ENCODE measurements at places on chromosomes 5 and 9.

DNA sequence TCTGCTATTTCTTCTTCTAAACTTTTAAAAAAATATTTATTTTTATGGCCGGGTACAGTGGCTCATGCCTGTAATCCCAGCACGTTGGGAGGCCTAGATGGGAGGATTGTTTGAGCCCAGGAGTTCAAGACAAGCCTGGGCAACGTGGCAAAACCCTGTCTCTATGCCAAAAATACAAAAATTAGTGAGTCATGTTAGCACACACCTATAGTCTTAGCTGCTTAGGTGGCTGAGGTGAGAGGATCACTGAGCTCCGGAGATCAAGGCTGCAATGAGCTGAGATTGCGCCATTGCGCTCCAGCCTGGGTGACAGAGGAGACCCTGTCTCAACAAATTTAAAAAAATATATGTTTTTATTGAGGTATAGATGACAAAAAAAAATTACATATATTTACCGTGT, 5.6 kb downstream of the AP3S1 start:
- no peak for DNase-seq

- DNase-seq, result no peak
Observed at GRCh38 chr9:14525856-14526255, 167.4 kb downstream of the ZDHHC21 start.

GRCh38 chr9:111597852-111598732, 1.4 kb downstream of the PTGR1 start:
- no peak for DNase-seq

DNA sequence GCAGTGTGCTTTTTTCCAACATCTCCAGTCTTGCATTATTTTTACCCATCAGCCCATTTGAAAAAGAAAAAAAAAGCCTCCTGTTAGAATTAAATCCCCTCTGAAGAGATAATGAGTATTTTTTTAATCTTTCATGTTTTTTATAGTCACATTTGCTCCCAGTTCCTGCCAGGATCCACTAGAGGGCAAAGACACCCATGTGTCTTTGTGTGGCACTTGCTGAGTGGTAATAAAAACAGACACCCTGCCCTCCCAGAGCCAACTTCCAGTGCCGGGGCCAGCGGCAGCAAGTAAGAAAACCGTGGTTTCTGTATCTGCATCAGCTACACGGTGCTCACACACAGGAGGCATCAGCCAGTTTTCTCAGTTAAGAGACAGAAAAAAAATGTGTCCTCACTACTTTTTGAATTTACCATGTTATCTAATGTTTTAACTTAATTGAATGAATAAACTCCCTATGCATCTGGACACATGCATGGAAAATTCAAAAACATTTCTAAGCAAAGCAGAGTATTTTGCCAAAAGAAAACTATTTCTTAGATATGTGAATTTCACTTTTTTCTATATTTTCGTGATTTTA, 70.2 kb upstream of the PLEKHG4B start:
- DNase-seq, result no peak

- no peak for DNase-seq
Observed at GRCh38 chr9:7489036-7489435, 310.5 kb downstream of the DMAC1 start.

- DNase-seq, result no peak
Observed at GRCh38 chr5:172885597-172886340, 51.7 kb downstream of the ERGIC1 start.

DNA sequence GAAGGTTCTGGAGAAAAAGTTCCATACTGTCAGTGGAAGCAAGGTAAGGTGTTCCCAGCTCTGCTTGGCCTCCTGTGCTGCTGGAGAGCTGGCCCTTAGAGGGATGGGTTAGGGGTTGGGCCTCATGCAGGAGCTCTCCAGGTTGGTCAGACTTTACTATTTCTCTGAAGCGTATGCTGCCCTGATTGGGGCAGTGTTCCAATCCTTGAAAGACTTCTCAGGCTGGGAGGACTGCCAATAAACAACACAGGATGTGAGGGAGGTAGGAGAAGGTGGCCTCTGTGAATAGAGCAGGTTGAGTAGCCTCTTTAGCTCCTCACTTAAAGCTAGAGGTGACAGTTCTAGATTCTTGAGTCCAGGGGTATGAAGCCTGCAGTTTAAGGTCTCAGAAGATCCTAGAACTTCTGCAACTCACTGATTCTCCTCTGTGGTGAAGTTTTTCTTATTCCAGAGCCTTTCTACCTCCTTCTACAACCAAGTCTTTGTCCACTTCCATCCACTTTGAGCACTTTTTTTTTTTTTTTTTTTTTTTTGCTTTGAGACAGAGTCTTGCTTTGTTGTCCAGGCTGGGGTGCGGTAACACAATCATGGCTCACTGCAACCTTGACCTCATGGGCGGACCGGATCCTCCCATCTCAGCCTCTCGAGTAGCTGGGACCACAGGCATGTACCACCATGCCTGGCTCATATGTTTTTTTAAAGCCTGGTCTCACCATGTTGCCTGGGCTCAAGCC, 3.0 kb downstream of the HNRNPAB start:
- no peak for DNase-seq

GRCh38 chr5:62909326-62909725, 330.7 kb downstream of the LRRC70 start:
- DNase-seq, result no peak

DNA sequence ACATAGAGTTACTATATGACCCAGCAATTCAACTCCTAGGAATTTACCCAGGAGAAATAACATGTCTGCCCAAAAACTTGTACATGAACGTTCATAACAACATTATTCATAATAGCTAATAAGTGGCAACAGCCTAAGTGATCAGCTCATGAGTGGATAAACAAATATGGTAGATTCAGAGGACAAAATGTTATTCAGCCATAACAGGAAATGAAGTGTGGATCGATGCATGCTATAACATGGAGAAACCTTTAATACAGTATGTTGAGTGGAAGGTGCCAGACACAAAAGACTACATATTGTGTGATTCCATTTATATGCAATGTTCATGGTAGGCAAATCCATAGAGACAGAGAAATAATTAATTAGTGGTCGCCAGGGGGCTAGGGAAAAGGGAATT, 22.3 kb upstream of the NR3C1 start:
- DNase-seq, result no peak

DNA sequence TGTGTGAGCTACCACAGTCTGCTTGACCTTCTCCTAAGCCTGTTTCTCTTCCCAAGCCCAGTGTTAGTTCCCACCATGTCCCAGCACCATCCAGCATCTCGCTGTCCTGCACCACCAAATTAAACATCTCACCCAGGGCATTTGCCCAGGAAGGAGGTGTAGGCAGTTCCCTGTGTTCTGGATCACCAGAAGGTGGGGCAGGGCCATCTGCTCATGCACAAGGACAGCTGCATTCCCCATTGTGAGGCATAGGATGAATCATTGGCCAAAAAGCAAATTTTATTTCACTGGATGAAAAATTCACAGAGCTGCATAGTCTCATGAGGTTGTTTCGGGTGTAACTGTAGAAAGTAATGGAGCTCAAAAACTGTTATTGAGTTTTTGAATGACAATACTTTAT, 89.5 kb upstream of the GRIA1 start:
- no peak for DNase-seq

DNA sequence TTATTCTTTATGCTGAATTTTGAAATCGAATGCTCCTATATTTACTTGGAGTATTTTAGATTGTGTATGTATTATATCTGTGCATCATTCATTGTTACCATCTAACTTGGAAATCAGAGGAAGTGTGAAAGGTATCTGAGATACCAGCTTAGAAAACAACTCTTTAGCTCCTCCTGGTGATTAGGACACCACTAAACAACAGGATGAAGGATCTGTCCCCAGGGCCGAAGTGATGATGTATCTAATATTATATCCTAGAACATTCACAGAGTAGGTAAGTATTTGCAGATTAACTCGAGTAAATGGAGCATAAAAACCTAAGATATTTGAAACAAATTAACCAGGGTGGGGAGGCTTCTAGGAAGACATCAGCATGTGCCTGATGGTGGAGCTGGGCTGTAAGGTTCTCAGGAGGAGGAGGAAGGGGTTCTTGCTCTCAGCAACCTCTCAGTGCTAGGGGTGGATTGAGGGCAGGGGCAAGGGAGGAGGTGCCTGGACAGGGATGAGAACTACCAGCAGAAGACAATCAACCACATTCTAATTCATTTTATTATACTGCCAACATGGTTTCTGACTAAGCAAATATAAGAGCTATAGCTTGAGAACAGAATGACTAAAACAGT, 2.6 kb upstream of the NFIL3 start:
- no peak for DNase-seq

- no peak for DNase-seq
Observed at GRCh38 chr5:97452646-97453045, 269.6 kb upstream of the RIOK2 start.

GRCh38 chr5:41143131-41143901, 70.0 kb downstream of the C6 start:
- no peak for DNase-seq

DNA sequence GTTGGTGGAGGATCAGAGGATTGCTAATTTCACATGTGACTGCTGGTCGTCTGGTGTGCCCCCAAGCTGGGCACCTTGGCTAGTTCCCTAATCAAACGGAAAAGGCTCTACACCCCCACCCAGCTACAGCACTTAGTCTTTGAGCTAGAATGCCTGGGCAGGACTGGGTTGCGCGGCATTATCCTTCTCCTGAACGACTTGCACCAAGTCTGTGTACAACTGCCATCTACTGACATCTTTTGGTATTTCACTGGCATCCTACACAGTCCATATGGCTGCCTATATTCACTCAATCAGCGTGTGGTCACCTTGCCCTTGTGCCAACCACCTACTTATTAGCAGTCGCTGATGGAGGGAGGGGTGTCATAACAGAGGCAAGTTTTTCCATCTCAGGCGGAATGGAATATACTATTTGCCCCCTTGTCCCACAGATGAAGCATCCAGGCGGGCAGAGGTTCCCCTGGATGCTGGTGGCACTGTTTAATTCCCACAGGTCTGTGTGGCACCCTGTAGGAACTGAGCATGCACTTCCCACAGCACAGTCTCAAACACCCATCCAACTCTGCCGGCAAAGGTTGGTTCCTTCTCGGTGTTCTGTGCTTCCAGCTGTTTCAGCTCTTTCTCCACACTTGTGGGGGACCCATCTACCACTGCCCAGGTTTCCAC, 150.1 kb downstream of the OSTF1 start:
- DNase-seq, result no peak

DNA sequence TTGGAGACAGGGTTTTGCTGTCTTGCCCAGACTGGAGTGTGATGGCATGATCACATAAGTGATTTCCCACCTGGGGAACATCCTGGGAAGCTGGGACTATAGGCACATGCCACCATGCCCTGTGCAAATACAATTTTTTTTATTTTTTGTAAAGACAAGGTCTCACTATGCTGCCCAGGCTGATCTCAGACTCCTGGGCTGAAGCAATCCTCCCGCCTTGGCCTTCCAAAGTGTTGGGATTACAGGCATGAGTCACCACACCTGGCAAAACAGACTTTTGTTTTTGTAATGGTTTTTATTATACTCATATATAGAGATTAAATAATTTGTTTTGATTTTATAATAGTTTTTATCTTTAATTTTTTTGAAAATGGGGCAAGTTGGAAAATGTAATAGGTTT, 14.7 kb downstream of the DNAJC25 start:
- no peak for DNase-seq

- DNase-seq, result no peak
Observed at GRCh38 chr9:104278929-104279496, 184.9 kb downstream of the SMC2 start.

GRCh38 chr9:136668983-136669790, 6.5 kb downstream of the EGFL7 start:
- DNase-seq, result no peak

DNA sequence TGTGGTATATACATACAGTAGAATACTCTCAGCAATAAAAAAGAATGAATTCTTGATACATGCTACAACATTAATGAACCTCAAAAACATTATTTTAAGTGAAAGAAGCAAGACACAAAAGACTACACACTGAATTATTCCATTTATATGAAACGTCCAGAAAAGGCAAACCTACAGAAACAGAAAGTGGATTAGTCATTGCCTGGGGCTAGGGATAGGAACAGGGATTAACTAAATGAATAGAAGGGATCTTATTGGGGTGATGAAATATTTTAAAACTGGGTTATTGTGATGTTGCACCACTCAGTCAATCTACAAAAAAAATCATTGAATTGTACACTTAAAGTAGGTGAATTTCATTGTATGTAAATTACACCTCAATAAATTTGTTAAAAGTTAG, 326.7 kb downstream of the PIK3R1 start:
- no peak for DNase-seq

- DNase-seq, result no peak
Observed at GRCh38 chr9:95791286-95791685, 84.2 kb upstream of the ERCC6L2 start.

DNA sequence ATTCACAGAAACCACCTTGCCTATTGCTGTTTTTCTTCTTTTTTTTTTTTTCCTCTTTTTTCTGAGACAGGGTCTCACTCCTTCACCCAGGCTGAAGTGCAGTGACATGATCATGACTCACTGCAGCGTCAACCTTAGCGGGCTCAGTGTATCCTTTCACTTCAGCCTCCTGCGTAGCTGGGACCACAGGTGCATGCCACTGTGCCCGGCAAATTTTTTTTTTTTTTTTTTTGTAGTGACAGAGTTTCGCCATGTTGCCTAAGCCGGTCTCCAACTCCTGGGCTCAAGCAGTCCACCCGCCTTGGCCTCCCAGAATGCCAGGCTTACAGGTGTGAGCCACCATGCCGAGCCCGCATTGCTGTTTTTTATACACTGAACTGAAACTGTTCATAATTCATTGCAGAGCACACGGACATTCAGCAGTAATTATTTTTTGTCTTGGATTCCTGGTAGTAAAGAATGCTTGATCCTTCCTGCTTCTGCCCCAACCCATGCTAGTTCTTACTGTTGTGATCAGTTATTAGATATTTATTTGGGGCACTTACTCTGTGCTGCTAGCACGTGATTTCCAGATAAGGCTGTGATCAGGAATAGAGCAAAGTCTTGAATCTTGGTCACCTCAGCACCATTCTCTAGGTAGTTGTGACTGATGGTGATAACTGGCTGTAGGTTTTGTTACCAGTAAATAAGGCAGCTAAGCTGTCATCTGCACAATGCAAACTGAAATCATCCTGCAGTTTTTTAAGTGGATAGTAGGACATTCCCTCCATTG, 14.0 kb downstream of the MAP3K1 start:
- no peak for DNase-seq

DNA sequence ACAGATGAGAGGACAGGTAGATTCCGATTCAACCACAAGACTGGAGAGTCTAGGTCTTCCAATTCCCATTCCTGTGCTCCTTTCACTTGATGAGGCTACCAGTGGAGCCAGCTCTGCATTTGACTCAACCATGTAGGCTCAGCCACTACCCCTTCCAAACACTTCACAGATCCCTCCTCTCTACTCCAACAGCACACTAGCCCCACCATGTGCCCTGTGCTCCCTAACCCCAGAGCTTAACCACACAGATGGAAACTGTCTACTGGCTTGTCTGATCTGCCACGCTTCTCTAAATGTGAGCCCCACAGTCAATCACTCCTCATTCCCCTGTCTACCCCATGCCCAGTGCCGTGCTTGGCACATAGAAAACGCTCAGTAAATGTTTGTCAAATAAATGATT, 508.2 kb downstream of the CDK5RAP2 start:
- DNase-seq, result no peak
